Occipital lobe (tissue), 3 donors: ENCODE measurements at places on chromosomes 7 and 10.

DNA sequence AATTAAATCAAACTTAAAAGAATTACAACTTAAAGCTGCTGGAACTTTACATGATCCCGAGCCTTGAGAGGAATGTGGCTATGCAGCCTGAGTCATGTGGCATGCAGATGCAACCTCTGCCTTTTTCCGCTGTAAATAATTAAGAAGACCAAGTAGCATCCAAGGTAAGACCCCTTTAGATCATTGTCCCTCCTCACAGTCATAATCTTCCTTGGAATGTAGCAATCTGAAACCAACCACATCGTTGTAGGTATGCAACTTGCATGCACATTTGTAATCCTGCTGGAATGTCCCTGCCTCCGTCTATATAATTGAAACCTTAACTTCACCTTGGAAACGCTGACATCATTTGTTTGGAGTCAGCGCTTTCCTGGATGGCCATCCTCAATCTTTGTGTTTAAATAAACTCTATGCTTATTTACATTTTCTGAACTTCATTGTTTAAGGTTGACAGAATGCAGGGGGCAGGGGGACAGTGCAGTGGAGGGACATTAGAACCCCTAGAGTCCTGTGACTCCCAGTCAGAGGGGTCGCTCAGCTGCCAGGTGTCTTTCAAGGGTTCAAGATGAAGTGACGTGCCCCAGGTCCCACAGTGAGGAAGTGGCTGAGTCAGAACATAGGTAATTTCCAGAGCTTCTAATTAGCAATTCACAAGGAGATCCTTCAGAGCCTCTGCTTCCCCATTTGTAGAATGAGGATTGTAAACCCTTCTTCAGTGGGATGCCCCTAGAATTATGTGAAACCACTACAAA is 110.7 kb downstream of the RALA start:
- DNase-seq: no peak

- no peak for DNase-seq
Measured at GRCh38 chr10:5434017-5434753, 21.8 kb downstream of the NET1 start.

DNA sequence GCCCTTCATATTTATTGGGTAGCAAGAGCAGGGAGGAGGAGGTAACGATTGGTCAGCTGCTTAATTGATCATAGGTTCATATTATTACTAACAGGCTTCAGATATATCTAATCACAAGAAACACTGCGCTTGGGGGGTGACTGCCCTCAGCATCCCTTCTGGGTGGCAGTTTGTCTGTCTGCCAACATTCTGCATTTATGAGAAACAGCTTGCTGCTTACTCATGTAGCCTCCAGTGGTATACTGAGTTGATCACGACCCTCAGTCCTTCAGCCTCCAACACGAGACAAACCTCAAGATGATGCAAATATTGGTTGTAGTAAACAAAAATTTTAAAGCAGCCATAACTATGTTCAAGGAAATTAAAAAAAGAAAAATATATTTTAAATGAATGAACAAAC is 657.8 kb upstream of the PHF14 start:
- DNase-seq: no peak

GRCh38 chr10:28744069-28744768 is 66.9 kb downstream of the BAMBI start:
- no peak for DNase-seq

GRCh38 chr7:44311561-44312495 is 13.6 kb downstream of the CAMK2B start:
- no peak for DNase-seq
